ENCODE measurements at places on chromosomes 1 and 21.

- no peak for DNase-seq
These were observed 27.6 kb downstream of the C1orf216 start for GRCh38 chr1:35691080-35691479.

- DNase-seq, result no peak
These were observed 26.1 kb downstream of the SLC1A7 start for GRCh38 chr1:53116307-53116810.

GRCh38 chr1:25675729-25676476 lies 59.3 kb downstream of the MAN1C1 start:
- peak; percentile 88 for DNase-seq

GRCh38 chr1:15016001-15016400 lies 137.5 kb upstream of the TMEM51 start:
- no peak for DNase-seq

- DNase-seq, result no peak
These were observed 54.6 kb downstream of the FH start for GRCh38 chr1:241464985-241465384.

DNA sequence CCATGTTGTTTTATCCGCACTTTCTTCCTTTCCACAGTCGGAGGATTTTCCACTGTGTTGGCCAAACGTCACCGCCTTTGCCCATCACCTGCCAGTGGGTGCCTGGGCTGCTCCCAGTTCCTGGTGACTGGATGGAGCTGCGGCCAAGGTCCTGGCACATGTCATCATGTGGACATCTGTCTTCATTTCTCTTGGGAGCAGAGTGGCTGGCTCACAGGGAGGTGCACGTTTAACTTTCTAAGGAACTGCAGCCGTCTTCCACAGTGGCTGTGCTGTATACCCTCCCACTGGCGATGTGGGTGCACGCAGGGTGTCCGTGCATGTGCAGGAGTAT lies 19.5 kb upstream of the RNF223 start:
- no peak for DNase-seq

- DNase-seq, result no peak
These were observed 596.3 kb downstream of the KIF26B start for GRCh38 chr1:245751116-245751515.

DNA sequence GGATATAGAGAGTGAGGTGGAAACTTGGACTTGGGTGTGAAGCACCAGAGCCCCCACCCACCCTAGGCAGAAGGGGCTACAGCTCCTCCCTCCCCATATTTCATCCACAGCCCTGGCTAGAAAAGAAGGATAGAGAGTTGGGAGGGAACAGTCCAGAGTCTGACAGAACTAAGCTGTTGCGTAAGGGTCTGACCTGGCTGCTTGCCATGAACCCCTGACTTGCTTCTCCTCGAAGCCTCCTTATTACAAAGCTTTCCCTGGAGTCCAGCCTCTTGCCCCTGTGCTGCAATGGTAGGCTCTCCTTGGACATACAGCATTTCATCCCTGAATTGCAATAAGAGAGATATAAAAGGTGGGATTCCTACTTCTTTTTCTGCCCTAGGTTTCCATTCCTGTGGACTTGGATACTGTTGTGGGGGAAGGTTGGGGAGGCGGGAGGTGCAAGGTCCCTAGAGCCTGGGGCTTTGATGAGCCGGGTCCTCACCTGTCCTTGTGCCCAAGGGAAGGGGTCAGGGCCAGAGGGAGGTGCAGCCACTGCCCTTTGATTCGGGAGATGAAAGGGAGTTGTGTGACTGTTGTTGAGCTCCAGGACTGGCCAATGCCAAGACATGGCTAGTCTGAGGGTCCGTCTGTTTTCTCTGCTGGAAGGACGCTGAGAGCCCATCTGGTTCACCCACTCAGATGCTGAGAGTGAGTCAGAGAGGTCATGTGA lies 2.7 kb downstream of the RHBG start:
- DNase-seq, result no peak
